Stimulated activated CD4-positive, alpha-beta T cell treated with anti-CD3 and anti-CD28 coated beads, Interleukin-1b, Interleukin-23, amount 100 ng/mL, for 1 hour (primary cell): ENCODE measurements at places on chromosomes 16 and 17.

DNA sequence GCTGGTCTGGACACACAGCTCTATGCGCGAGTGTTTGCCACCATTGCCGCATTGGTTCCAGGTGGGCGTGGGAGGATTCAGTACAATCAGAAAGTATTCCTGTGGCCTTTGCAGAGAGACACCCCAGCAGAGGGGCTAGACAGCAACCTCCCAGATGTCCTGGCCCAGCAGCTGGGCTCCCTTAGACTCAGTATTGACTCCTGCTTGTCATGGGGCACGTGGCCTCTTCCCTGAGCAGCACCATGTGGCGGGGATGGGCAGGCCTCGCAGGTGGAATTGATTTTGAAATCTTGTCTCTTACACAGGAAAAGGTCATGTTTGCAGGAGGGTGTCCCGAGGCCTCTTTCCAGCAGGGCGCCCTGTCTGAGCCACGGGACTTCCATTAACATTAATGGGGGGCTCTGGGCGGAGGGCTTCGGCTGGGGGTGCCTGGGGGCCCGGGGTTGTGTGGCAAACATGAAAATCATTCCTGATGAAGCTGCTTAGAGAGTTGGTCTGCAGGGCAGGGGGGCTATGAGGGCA, 96.4 kb downstream of the C16orf78 start:
- DNase-seq, result no peak

GRCh38 chr17:57535249-57535966, 209.7 kb downstream of the CCDC182 start:
- DNase-seq, result no peak

- DNase-seq, result no peak
These were observed 8.8 kb upstream of the ADAM11 start for GRCh38 chr17:44749980-44750318.

- DNase-seq, result no peak
These were observed 14.1 kb upstream of the UTP6 start for GRCh38 chr17:31915456-31916100.
